HuH-7.5 (cell line): ENCODE measurements at places on chromosomes 13 and 19.

DNA sequence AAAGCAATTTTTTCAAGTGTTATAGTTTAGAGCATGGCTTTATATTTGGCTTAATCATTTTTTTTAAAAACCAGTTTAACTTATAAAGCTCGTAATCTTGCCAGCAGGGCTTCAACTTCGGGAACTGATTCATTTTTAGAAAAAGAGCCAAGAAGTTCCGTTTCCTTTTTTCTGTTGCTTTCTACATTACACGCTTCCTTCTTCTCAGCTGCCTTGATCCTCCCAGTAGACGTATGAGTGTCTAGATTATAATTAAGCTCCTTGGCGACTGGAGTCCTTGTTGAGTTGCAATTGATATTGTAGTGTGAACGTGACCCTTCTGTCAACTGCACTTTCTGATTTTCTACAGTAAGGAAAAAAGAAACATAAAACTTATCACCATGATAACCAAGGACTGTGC, 497.2 kb downstream of the DIAPH3 start:
- DNase-seq: no peak

DNA sequence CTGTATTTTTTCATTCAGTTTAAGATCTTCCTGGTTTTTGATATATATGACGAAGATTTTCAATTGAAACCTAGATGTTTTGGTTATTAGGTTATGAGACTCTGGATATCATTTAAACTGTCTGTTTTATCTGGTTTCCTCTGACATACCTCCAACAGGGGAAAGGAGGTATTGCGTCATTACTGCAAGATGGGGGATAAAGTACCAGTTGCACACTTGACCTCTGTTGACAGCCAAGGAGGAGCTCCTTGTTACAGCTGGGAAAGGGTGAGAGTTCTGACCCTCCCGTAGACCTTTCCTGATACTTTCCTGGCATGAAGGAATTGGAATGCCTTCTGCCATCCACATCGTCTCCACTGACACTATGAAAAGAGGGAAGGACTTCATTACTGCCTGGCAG, 82.0 kb upstream of the SHISA2 start:
- DNase-seq: no peak

- DNase-seq: no peak
Measured at GRCh38 chr13:107231944-107232343, 664.0 kb upstream of the ARGLU1 start.

DNA sequence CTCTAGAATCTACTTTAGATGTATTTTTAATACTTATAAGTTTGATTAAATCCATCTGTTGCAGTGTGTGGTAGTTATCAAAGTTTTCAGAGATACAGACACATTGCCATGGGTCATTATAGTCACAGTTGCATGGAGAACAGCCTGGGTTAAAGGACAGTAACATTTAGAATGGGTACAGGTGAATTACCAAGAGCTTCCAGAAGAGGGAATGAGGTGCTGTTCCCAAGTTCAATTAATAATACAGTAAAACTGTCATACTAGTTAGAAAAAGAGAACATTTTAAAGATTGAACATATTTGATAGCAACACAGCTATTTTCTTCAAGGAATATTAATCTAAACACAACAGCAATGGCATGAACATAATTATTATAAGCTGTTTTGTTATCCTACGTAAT, 322.6 kb upstream of the SLC10A2 start:
- DNase-seq: no peak

GRCh38 chr19:21584537-21584936, 79.1 kb downstream of the ZNF429 start:
- no peak for DNase-seq

DNA sequence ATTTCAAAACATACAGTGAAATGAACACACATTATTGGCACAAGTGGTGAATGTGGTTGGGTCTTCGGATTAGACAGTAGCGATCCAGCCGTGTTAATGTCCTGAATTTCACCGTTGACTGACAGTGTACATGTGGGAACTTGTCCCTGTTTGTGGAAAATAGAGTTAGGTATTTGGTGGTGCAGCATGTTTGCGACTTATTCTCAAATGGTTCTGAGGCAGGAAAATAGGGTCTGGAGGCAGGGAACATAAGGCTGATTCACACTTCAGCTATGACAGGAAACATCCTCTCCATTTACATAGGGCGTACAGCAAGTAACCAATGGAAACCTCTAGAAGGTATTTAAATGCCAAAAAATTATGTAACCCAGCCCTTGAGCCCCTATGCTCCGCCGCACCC, 4.2 kb downstream of the LGALS7B start:
- no peak for DNase-seq

- no peak for DNase-seq
Measured at GRCh38 chr13:101845245-101846020, 393.0 kb downstream of the ITGBL1 start.

- no peak for DNase-seq
Measured at GRCh38 chr19:13404236-13404635, 102.0 kb downstream of the CACNA1A start.

GRCh38 chr13:94480672-94481145, 1.2 kb upstream of the DCT start:
- no peak for DNase-seq

DNA sequence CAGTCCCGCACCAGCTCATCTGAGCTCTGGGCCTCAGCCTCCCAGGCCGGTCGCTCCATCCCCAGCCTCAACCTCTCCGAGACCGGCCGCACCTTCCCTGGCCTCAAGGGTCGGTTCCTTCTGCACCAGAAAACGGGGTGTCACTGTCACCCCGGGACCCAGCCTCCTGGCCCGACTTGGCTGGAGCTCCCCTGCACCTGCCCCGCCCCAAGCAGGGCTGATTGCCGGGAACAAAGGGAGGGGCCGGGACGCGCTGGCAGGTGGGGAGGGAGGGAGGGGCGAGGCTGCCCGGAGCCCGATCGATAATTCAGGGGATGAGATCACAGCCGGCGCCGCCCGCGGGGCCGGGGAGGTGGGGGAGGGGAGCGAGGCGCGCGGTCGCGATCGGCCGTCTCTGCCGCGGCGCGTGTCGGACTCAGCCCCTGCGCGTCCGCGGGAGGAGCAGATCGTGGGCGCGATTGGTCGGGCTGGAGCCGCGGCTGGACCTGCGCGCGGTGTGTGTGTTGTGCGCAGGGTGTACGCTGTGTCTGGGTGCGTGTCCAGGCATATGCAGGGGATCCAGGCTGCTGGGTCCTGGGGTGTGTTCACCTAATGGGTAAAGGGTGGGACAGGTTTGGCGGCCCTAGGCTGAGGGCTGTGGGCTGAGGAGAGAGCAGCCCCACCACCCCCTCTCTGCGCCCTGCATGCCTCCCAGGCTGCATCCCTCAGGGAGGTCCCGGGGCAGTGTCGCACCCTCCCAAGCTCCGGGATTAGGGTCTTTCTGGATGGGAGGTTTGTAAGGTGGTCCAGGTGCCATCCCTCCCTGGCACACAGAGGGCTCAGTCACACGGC, 1.1 kb upstream of the SHC2 start:
- peak; percentile 98 for DNase-seq

- no peak for DNase-seq
Measured at GRCh38 chr13:44210525-44210924, 163.1 kb upstream of the SERP2 start.

DNA sequence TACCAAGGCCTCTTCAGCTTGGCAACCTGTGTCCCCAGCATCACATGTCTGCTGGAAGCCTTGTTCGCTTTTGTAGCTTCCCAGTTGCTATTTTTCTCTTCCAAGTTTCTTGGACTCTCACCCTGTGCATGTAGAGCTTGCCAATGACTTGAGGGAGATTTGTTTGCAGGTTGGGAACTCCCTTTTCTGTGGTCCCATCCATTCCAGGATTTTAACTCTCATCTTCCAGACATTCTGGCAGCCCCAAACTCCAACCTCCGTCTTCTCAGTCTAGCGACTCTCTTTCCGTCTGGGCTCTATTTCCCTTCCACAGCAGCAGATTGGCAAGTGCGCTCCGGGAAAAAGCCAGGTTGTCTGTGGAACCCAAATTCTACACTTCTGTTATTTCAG, 9.0 kb downstream of the PLAUR start:
- no peak for DNase-seq

DNA sequence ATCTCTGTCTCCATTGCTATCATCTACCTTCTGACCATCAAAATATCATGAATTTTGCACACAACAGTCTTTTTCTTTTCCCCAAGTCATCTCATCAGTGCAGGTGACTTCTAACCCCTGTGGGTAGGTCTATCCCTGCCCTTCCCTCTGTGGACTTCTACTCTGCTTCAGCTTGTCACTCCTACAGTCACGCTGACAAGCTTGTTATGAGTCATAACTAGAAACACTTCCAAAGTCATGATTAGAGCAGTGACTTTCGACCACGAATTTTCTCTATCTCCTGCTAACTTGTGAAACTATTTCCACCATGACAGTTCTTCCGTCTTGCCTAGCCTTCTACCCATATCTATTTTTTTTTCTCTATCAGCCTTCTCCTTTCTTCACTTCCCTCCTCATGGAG, 343.7 kb upstream of the ARGLU1 start:
- no peak for DNase-seq

DNA sequence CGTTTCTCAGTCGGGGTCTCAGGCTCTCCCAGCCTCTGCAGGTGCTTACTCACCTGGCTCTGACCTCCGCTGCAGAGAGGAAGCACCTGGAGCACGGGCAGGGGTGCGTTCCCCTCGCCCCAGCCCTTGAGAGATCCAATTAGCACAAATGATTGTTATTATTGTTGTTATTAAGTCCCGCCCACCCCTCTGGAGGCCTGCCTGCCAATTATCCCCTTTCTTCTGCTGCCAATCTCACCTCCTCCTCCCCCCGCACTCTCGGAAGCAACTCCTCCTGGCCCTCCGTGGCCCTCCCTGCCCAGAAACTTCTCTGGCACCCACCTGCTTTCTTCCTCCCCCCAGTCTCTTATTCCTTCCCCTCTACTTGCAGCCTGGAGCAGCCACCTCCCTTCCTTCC, 8.8 kb downstream of the ZNF787 start:
- no peak for DNase-seq

DNA sequence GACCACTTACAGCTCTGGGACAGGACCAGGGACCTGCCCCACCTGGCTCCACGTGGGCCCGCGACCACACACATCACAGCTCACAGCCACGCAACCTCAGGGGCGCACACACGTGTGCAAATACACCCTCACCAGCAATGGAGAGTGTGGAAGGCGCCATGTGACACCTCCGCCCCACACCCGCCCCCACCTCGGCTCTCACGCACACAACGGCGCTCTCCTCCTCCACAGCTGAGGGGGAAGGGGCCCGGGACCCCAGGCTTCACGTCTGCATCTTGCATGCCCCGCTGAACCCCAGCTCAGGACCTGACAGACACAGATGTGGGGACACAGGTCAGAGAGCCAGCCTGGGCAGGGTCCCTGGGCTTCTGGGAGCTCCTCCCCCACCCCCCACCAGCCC, 6.4 kb upstream of the SHISA7 start:
- DNase-seq: no peak

GRCh38 chr19:15672580-15673175, at the start of gene CYP4F12:
Gene CYP4F12, plus strand, starts transcription at chr19:15673087. Its CDS starts 443 bp downstream, at chr19:15673530.
- peak; percentile 68 for DNase-seq

DNA sequence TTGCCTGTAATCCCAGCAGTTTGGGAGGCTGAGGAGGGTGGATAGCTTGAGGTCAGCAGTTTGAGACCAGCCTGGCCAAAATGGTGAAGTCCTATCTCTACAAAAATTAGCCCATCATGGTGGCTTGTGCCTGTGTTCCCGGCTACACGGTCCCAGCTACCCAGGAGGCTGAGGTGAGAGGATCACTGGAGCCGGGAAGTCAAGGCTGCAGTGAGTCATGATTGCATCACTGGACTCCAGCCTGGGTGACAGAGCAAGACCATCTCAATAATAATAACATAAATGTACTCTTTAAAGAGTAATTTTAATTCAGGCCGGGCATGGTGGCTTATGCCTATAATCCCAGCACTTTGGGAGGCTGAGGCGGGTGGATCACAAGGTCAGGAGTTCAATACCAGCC, 38.7 kb downstream of the SKA3 start:
- DNase-seq: no peak

DNA sequence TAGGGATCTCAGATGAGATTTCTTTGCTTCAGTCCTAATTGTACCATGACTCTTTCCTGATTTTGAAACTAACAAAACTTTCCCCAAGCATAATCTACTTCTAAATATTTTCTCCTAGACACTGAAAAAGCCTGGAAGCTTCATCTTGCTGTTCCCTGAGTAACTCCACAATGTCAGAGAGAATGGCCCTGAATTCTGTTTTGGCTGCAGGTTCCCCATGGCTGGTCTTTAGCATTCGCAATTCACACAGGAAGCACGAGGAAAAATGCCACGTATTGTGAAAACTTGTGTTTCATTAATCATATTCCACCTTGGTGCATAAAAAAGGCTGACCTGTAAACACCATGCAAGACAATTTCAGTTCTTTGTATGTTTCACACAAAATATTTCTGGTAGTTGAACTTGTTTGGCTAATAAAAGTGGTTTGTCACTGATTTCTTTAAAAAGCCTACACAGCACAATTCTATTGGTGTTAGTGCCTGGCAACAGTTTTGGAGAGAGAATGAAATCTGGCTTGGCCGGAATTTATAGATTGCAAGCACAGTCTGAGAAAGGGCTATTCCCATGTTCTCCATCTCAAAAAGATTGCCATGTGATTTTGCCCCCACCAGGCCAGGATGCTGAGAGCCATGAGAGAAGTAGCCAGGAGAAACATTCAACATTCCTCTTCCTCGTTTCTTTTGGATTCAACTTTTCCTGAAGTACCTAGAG, 367.1 kb downstream of the NDFIP2 start:
- no peak for DNase-seq

DNA sequence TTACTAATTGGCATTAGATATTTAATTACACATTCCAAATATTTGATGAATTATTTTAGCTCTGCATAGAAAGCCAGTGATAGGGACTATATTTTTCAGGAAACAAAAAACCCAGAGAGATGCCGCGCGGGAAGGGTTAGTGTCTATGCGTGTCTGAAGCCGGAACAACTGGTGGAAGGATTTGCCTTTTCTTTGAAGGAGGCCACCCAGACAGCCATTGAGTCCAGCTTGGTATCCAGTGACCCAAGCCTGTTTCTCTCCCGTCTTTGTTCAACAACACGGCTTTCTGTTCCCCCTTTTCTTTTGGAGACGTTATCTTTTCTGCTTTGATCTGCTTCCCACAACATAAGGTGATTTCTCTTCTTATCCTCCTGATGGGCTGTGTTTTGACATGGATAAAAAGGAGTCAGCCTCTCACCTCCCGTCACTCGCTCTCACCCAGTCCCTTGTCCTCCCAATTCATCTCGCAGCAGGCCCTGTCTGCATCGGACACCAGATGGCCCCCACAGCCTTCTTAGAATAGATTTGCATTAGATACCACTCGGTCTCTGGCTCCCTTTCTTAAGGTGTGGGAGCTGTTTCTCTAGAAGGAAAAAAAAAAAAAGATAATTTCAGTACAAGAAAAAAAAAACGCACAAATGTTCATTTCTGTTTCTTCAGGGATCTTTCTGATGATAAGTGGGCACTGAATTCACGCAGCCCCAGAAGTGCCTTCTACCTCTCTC, 361.8 kb downstream of the ZNF536 start:
- DNase-seq: no peak

DNA sequence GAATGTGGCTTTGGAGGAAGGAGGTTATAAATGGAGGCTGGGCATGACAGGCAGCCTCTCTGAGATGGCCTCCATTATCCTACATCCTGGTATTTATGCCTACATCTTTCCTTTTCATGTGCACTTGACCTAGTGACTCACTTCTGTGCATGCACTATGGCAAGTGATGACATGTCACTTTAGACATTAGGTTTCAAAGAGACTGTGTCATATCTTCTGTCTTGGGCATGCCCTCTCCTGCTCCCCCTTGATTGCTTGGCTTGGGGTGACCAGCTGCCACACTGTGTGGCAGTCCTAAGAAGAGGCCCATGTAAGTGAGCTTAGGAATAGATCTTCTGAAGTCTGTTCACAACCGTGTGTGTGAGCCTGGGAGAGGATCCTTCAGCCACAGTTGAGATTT, 472.8 kb downstream of the FGF9 start:
- DNase-seq: no peak
